HuH-7 (cell line): ENCODE measurements at places on chromosomes 6 and 20.

- no peak for DNase-seq
Observed at GRCh38 chr6:24188578-24189080, 62.6 kb downstream of the NRSN1 start.

DNA sequence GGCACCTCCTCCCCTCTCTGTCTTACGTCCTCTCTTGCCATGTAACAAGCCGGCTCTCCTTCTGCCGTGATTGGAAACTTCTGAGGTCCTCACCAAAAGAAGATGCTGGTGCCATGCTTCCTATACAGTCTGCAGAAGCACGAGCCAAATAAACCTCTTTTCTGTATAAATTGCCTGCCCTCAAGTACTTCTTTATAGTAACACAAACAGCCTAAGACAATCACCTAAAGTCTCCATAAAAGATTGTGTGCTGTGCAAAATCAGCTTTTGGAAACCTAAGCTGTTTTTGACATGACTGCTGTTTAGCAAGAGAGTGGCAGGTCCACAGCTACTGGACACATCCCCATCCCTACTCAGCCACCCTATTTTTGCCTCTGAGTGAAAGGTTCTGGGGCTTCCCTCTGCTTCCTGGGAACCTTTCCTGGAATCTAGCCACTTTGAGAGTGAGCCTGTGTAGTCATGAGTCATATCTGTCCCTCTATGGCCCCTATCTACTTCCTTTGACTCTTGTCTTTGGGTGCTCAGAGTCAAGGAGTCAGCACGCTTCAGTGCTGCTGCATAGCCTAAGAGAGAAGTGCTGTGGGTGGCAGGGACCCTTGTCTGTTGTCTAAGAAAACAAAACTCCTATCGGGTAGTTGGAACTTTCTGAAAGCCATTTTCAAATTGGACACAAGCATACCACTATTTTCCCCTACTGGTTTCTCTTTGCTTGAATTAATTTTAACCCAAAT is 110.0 kb downstream of the PPP1R14C start:
- DNase-seq = no peak

DNA sequence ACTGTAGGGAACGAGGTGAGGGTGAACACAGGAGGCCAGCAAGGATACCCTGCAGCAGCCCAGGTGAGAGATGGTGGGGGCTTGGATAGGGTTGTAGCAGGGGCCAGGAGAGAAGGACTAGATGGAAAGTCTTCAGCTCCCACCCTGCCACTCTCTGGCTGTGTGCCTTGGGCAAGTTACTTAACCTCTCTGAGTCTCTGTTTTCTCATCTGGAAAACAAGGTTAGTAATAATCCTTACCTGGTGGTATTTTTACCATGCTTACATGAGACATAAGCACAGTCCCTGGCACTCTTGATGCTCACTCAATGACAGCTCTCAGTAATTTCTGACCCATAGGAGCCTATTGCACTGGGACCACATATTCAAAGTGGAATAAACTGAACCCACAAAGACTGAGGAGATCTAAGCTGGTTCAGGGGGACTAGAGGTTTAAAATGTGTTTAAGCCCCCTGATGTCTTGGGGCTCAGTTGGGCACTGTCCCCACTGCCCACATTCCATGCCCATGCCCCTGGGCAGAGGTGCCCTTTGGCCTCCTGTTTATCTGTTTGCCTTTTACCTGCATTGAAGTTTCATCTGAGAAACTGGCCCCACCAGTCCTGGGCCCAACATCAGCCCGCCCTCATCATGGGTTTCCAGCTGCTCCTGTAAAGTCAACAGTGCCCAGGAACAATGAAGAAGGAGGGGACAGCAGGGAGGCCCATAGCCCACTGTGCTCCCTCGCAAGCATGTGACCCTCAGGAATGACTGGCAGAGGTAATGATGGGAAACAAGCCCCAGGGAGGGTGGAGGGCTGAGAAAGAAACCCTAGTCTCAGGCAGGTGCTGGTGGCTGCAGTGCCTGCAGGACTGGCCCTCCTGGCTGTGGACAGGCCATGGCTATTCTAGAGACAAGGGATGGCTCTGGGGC is 104.0 kb downstream of the VEGFA start:
- DNase-seq = no peak

DNA sequence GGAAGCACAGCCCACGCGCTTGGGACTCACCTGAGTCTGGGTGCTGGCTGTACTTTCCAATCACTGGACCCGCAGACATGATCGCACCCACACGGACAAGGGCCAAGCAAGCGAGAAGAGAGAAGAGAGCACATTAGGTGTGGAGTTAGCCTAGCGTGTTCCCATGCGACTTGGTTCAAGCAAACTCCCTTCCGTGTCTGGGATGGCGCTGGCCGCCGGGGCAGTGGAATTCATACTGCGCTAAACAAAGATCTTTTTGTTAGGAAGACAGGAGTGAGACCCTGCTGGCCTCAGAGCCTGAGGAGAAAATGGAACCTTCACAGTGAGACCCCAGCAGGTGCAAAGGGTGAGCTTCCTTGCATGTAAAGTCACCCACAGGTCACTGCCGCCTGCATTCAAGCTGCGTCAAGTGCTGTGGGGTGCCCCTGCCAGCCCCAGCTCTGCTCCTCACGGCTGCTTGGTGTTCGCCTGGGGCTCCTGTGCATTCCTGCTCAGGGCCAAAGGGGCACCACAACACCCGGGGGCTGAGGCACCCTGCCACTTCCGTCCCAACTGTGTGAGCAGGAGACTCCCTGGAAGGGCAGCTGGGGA is 26.4 kb downstream of the PSMG4 start:
- DNase-seq = no peak

- DNase-seq = no peak
Observed at GRCh38 chr6:42100029-42100901, 42.2 kb downstream of the C6orf132 start.

DNA sequence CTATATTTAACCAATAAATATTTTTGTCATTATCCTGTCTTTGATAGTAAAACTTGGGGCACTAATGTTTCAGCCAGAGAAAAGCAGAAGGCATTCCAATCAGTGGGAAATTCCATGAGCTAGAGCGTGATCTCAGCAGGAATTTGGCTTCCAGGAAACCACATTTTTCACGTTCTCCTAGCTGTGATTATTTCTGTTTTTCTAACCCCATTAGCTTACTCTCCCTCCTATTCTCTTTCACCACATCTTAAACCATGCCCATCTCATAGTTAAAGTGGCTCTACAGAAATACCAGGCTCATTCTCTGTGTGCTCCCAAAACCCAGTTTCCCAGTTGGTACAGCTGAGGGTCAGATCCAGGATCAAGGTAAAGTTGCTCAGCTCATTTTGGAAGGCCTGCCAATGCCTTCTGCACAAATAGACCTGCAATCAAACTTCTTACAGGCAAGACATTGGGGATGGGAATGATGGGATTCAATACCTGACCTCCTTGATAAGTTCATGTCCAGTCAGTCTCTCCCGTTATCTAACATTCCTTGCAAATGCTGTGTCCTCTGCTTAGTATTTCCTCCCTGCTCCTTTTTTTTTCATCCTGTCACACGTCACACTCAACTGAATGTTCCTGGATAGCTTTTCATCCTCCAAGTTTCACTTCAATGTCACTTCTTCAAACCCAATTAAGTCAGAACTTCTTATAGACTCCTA is 33.1 kb upstream of the TMEM30A start:
- no peak for DNase-seq

- no peak for DNase-seq
Observed at GRCh38 chr20:36631646-36632045, 14.3 kb downstream of the SLA2 start.

GRCh38 chr20:6034134-6034969 is 19.5 kb downstream of the LRRN4 start:
- DNase-seq = no peak

GRCh38 chr6:118903138-118903537 is 9.2 kb downstream of the ASF1A start:
- DNase-seq = no peak

GRCh38 chr6:149147938-149148718 is 169.4 kb upstream of the TAB2 start:
- no peak for DNase-seq

- no peak for DNase-seq
Observed at GRCh38 chr6:129954749-129955431, 63.5 kb upstream of the L3MBTL3 start.

DNA sequence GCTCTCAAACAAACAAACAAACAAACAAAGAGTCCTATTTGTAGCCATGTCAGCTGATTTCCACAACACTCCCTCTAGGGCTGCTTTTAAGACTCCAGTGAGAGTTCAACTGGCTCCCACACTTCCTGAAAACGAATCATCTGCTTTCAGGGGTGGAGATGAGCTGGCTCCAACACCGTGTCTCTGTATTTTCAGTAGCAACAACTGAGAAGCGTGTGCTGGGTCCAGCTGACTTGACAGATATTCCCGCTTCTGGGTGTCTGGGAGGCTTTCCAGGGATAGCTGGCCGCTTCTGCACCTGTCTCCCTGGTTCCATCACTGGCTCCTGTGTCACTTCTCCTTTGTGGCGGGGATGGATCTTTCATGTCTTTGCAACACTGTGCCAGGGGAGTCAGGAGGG is 272.5 kb upstream of the SOX4 start:
- DNase-seq = no peak
